ENCODE measurements at places on chromosomes 13 and 19. TPM values are rescaled to one million over a fixed set of nuclear protein-coding genes. Genes with fewer than 3 reads are reported as not detected.
A peak's percentile ranks its signal among the peaks of the same experiment; 100 is the strongest.

GRCh38 chr13:94236132-94236531, 243.3 kb downstream of the DCT start:
- no peak overlapping the region for H3K4me3 ChIP-seq
- H3K27me3 ChIP-seq, result no peaks in the 10 kb centered on the region
- no peak for DNase-seq
- H3K36me3 ChIP-seq, result no peaks in the 10 kb centered on the region

GRCh38 chr19:3269916-3270671, 45.6 kb downstream of the CELF5 start:
- H3K27me3 ChIP-seq, result no peaks in the 10 kb centered on the region
- H3K4me1 ChIP-seq, result no peaks in the 10 kb centered on the region
- no peak overlapping the region for H3K4me3 ChIP-seq
- H3K36me3 ChIP-seq, result peaks cover 5% of the 10 kb centered on the region
- H3K27ac ChIP-seq, result no peak overlapping the region

GRCh38 chr13:66222926-66223325, 1007.2 kb downstream of the PCDH9 start:
- peaks cover 26% of the 10 kb centered on the region for H3K27me3 ChIP-seq
- H3K4me1 ChIP-seq, result peaks cover 5% of the 10 kb centered on the region
- H3K27ac ChIP-seq, result no peak overlapping the region
- H3K36me3 ChIP-seq, result no peaks in the 10 kb centered on the region
- H3K4me3 ChIP-seq, result no peak overlapping the region
- no peak for DNase-seq

- H3K36me3 ChIP-seq, result no peaks in the 10 kb centered on the region
- H3K27ac ChIP-seq, result no peak overlapping the region
- no peak for DNase-seq
- no peak overlapping the region for H3K4me3 ChIP-seq
- H3K4me1 ChIP-seq, result peaks cover 3% of the 10 kb centered on the region
- H3K27me3 ChIP-seq, result peaks cover 2% of the 10 kb centered on the region
Observed at GRCh38 chr19:38879400-38879751, 1.3 kb upstream of the RINL start.

- H3K27me3 ChIP-seq, result no peaks in the 10 kb centered on the region
- no peak overlapping the region for H3K4me3 ChIP-seq
- DNase-seq, result no peak
- H3K4me1 ChIP-seq, result 0 out of 2 replicates have a peak, but pooled peaks cover 2% of the 10 kb centered on the region
- no peaks in the 10 kb centered on the region for H3K36me3 ChIP-seq
- H3K27ac ChIP-seq, result no peak overlapping the region
Observed at GRCh38 chr19:42121656-42122069, 10.6 kb downstream of the POU2F2 start.

- H3K4me1 ChIP-seq, result no peaks in the 10 kb centered on the region
- no peak within 1 kb of the TSS for H3K27ac ChIP-seq
- no peaks in the 10 kb centered on the region for H3K27me3 ChIP-seq
- H3K4me3 ChIP-seq, result peak within 1 kb of the TSS; percentile 79
Observed at GRCh38 chr19:2096034-2096479, at the start of gene MOB3A. MOB3A (minus strand) TSS chr19:2096326; CDS start chr19:2078560, 17,766 bp downstream.

DNA sequence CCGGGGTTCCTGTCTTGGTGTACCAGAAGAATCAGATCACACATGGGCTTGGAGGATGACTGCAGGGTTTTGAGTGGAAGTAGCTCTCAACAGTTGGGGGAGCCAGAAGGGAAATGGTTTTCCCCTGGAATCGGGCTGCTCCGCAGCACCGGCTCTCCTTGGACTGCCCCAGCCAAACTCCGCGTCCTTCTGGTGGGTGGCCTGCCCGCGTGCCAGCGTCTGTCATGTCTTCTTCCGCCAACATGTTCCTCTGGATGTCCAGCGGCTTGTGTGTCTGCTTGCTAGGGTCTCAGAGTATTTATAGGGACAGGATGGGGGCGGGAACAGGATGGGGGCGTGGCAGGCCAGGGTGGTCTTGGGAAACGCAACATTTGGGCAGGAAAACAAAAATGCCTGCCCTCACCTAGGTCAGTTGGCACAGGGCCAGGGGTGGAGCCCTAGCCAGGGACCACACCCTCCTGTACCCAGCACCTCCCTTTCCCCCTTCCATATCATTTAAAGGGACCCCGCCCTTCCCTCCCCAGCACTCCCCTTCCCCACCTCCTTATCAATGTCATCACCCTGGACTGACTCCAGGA, 1.3 kb upstream of the ZNF30 start:
- H3K4me3 ChIP-seq, result no peak overlapping the region
- H3K4me1 ChIP-seq, result no peaks in the 10 kb centered on the region
- H3K27me3 ChIP-seq, result no peaks in the 10 kb centered on the region
- H3K27ac ChIP-seq, result no peak overlapping the region
- no peak for DNase-seq

- H3K27me3 ChIP-seq, result no peaks in the 10 kb centered on the region
- no peak overlapping the region for H3K4me3 ChIP-seq
- H3K27ac ChIP-seq, result no peak overlapping the region
- H3K4me1 ChIP-seq, result no peaks in the 10 kb centered on the region
Observed at GRCh38 chr13:52187029-52187423, 27.6 kb upstream of the NEK3 start.

DNA sequence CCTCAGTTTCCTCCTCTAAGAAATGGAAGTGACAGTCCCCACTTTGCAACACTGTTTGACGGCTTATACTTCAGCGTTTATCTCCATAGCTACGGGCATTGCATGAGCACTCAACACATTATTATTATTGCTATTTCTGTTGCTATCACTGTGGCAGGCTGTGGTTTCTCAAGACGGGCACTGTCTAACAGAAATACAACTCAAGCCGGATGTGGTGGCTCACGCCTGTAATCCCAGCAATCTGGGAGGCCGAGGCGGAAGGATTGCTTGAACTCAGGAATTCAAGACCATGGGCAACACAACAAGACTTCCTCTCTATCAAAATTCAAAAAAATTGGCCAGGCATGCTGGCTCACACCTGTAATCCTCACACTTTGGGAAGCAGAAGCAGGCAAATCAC, 4.9 kb upstream of the ZSWIM4 start:
- H3K4me3 ChIP-seq, result no peak overlapping the region
- H3K27ac ChIP-seq, result no peak overlapping the region
- no peaks in the 10 kb centered on the region for H3K36me3 ChIP-seq
- DNase-seq, result no peak
- no peaks in the 10 kb centered on the region for H3K27me3 ChIP-seq

GRCh38 chr13:110980921-110981320, 66.1 kb upstream of the ANKRD10 start:
- no peaks in the 10 kb centered on the region for H3K27me3 ChIP-seq
- no peak overlapping the region for H3K4me3 ChIP-seq
- H3K27ac ChIP-seq, result no peak overlapping the region
- no peak for DNase-seq

GRCh38 chr19:48899781-48900476, at the start of gene NUCB1:
NUCB1 (plus strand) TSS chr19:48900312; CDS start chr19:48900797, 485 bp downstream.
- no peaks in the 10 kb centered on the region for H3K4me1 ChIP-seq
- peak within 1 kb of the TSS; percentile 98 for H3K4me3 ChIP-seq
- H3K27me3 ChIP-seq, result no peaks in the 10 kb centered on the region
- H3K36me3 ChIP-seq, result peaks cover 5% of the 10 kb centered on the region

DNA sequence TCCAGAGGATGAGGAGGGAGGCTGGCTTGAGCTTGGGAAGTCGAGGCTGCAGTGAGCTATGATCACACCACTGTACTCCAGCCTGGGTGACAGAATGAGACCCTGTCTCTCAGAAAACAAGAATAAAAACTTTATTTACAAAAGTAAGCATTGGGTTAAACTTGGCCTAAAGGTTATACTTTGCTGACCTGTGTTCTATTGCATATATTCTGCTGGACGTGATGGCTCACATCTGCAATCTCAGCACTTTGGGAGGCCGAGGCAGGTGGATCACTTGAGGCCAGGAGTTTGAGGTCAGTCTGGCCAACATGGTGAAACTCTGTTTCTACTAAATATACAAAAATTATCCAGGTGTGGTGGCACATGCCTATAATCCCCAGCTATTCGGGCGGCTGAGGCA, 6.6 kb upstream of the ARHGEF18 start:
- H3K4me3 ChIP-seq, result no peak overlapping the region
- no peaks in the 10 kb centered on the region for H3K4me1 ChIP-seq
- DNase-seq, result no peak
- H3K27ac ChIP-seq, result no peak overlapping the region

DNA sequence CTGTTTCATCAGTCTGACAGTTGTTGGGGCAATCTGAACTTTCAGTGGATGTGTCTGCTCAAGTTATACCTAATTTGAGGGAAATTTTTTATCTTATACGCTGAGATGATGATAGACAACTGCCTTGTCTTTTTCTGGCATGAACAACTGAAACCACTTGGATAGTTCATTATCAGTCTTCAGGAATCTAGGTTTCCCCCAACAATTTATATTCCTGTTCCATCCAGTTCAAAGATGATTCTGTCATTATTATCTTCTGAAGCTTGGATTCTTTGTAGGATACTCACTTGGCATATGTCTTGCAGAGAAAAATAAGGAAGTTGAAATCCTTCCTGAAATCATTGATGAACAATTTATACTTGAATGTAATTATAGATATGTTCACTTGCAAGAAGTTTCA, 193.7 kb downstream of the LMO7 start:
- peaks cover 9% of the 10 kb centered on the region for H3K36me3 ChIP-seq
- H3K27ac ChIP-seq, result no peak overlapping the region
- no peak overlapping the region for H3K4me3 ChIP-seq
- DNase-seq, result no peak
- peaks cover 8% of the 10 kb centered on the region for H3K4me1 ChIP-seq

- H3K4me3 ChIP-seq, result no peak overlapping the region
- H3K27ac ChIP-seq, result no peak overlapping the region
- no peaks in the 10 kb centered on the region for H3K27me3 ChIP-seq
- no peaks in the 10 kb centered on the region for H3K4me1 ChIP-seq
Observed at GRCh38 chr19:55321466-55322137, 3.5 kb downstream of the TMEM150B start.

DNA sequence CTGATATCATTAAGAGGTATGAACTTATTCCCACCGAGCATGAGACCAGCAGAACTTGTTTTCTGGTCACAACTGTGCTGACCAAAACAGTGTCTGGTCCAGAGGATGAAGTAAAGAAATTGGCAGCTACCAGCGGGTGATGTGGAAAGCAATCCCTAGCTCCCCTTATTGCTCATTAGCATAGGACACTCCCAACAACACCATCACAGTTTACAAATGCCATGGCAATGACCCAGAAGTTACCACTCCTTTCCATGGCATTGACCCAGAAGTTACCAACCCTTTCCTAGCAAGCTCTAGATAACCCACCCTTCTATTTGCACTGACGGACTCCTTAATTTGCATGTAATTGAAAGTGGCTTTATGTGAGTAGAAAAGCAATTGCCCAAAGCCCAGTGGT, 1856.1 kb downstream of the OLFM4 start:
- H3K36me3 ChIP-seq, result no peaks in the 10 kb centered on the region
- H3K4me3 ChIP-seq, result no peak overlapping the region
- H3K4me1 ChIP-seq, result 0 out of 2 replicates have a peak, but pooled peaks cover 2% of the 10 kb centered on the region
- DNase-seq, result no peak
- H3K27ac ChIP-seq, result no peak overlapping the region
- H3K27me3 ChIP-seq, result no peaks in the 10 kb centered on the region

DNA sequence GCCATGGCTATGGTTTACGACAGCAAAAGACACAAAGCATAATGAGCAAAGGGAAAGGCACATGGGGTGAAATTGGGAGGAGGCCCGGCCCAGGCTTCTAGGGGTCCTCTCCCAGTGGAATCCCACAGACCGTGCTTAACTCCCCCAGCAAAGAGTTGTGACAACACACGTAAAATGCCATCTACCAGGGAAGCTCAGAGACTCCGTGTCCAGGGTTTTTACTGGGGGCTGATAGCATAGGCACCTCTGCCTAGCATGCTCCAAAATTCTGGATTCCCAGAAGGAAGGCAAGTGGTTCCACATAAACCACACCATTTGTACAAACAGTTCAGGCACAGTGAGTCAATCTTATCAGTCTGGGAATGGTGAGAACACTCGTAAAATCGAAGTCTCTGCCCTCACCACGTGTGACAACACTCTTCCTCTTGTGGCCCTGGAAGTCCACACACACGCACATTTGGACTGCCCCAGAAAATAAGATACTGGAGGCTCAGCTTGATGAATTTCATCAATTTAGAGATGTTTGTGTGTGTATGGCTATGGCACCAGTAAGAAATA, 34.9 kb downstream of the RHPN2 start:
- H3K4me1 ChIP-seq, result peaks cover 2% of the 10 kb centered on the region
- no peak overlapping the region for H3K4me3 ChIP-seq
- H3K36me3 ChIP-seq, result peaks cover 36% of the 10 kb centered on the region
- no peak for DNase-seq
- H3K27me3 ChIP-seq, result no peaks in the 10 kb centered on the region
- no peak overlapping the region for H3K27ac ChIP-seq

DNA sequence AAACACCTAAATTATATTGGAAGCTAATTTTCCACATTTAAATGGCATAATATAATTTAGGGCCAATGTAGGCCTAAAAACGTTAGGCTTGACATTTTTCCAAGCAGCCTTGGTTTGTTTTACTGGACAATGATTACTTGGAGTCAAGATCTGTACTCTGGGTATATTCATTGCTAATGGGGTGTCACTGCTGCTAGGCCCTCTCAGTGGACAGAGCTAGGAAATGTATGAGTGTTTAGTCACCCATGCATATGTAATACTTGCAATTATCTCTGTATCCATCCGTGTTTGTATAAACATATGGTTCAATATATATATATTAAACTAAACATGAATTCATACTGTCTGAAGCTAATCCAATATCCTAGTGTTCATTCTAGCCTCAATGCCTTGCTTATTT, 598.1 kb downstream of the DCT start:
- H3K4me3 ChIP-seq, result no peak overlapping the region
- peaks cover 12% of the 10 kb centered on the region for H3K36me3 ChIP-seq
- DNase-seq, result no peak
- H3K27me3 ChIP-seq, result no peaks in the 10 kb centered on the region
- no peaks in the 10 kb centered on the region for H3K4me1 ChIP-seq
- no peak overlapping the region for H3K27ac ChIP-seq

ZNF653 gene
- 9.1 TPM for total RNA-seq

FBL gene
- total RNA-seq, result 621 TPM

KLK4 gene
- total RNA-seq, result not detected

UBE2L5 gene
- not detected for total RNA-seq

GGN gene
- 1.5 TPM for total RNA-seq

PRR22 gene
- total RNA-seq, result 8.1 TPM

SIGLECL1 gene
- not detected for total RNA-seq

WDR88 gene
- total RNA-seq, result not detected

SPACA4 gene
- not detected for total RNA-seq

ZGLP1 gene
- 7.0 TPM for total RNA-seq

TBCB gene
- 203 TPM for total RNA-seq

ZNF419 gene
- total RNA-seq, result 12.8 TPM

KIRREL2 gene
- 3.1 TPM for total RNA-seq
